Left hindlimb (tissue), 1 donor: ENCODE measurements at places on chromosomes 3 and 15.

DNA sequence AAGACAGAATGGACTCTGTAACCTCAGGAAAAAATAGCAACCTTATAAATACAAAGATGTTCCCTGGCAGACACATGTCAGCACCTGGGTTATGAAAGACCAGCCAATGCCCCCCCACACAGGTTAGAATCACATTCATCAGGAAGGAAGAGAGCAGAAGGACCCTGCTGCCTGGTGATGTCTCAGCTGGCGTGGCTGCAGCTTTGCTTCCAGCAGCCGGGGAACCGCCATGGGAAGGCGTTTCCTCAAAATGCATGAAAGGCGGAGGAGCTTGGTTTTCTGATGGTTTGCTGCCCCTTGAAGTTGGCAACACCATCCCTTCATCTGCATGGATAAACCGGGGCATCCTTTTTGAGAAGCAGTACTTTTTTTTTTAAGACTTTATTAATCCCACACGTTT lies 10.9 kb upstream of the NSMCE3 start:
- DNase-seq, result no peak

GRCh38 chr3:16168211-16168610 lies 6.3 kb upstream of the GALNT15 start:
- DNase-seq, result no peak

GRCh38 chr3:96416549-96417255 lies 397.7 kb upstream of the EPHA6 start:
- no peak for DNase-seq

DNA sequence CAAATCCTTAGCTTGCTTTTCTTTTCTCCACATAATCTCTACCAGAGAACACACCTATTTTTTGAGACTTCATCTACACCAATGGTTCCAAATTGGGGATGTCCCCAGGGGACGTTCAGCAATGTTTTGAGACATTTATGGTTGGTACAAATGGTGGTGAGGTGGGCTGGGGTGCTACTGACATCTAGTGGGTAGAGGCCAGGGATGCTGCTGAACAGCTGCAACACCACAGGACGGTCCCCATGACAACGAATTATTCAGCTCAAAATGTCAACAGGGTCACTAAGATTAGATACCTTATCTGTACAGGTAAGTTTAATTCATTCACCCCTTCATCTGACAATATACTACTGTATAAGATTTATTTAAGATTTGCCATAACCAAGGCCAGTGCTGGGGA lies 14.4 kb downstream of the GK5 start:
- DNase-seq, result no peak

DNA sequence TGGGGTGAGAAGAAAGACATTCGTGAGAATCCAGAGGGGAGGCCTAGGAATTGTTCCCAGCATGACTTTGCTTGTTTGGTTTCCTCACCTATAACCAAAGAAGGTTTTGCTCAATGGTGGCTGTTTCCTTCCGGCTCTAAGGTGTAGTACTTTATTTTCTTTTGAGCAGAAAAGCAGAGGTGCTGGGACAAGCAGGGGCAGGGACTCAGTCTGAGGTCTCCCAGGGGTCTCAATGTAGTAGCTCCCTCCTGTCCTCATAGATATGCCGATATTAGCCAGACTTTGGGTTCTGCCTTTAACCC lies 41.6 kb downstream of the ZBTB38 start:
- DNase-seq, result no peak

GRCh38 chr3:62558549-62559112 lies 185.3 kb upstream of the FEZF2 start:
- no peak for DNase-seq

GRCh38 chr15:33742800-33743199 lies 225.5 kb upstream of the CHRM5 start:
- no peak for DNase-seq

GRCh38 chr15:50783895-50784294 lies 18.4 kb upstream of the SPPL2A start:
- DNase-seq, result no peak

GRCh38 chr15:34006381-34006780 lies 32.6 kb downstream of the AVEN start:
- no peak for DNase-seq

GRCh38 chr3:149662240-149662887 lies 4.5 kb upstream of the WWTR1 start:
- DNase-seq, result no peak

- DNase-seq, result peak; percentile 41
Observed at GRCh38 chr15:100879061-100879463, 569 bp upstream of the ALDH1A3 start.

DNA sequence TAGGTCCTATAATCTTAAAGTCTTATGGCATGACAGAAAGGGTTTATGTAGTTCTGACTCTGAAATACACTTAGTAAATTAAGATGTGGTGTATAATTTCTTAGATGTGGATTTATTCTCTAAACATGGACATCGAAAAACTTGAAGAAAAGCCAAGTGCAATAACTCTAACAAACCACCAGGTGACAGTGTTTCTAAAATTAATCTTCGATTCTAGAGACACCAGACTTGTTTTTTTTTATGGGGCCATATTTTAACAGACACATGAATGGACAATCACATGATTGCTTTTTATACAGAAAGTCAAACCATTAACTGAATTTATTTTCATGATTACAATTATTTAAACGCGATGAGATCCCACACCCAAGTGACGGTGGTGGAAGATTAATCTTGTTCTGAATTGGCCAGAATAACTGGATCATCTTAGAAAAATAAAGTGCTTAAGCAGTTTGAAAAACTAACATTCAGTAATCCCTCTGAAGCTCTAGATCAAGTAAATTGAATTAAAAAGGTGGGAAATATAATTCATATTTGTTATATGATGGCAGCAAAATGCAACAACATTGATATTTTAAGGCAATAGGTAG lies 305.1 kb downstream of the LSAMP start:
- no peak for DNase-seq

DNA sequence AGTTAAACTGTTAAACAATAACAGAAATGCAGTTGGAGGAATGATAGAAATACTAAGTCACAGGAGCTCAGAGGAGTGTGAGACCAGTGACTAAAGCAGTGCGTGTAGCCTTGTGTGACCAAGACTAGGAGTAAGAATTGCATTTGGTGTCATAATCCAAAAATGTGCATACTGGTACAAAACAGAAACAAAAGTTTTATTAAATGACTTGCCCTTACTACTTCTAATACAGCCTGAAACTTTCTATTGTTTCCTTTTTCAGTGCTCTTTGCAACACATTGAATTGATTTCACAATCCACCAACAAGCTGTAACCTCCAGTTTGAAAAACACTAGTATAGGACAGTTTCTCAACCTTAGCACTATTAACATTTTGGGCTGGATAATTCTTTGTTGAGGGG lies 17.1 kb downstream of the SNX1 start:
- no peak for DNase-seq

- no peak for DNase-seq
Observed at GRCh38 chr3:138364356-138365252, 16.2 kb downstream of the MRAS start.

- no peak for DNase-seq
Observed at GRCh38 chr3:81910244-81910852, 148.9 kb upstream of the GBE1 start.

- no peak for DNase-seq
Observed at GRCh38 chr3:105801397-105801796, 67.4 kb downstream of the CBLB start.

DNA sequence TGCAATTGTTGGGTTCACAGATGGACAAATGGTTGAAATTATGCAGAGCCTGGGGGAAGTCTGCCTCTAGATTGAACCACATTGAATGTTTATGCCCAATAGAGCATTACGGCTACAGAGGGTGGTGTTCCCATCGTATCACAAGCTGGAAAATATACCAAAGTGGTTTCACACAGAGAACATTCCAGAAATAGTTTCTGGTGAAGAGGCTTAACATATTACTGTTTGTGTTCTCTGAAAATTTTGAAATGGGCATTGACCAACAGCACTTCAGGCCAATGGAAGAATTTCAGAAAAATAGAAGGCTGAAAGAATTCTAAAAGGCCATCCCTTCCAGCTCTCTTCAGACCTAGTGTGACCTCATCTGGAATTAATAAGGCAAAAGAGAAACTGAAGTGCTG lies 203.9 kb downstream of the NEK10 start:
- DNase-seq, result no peak

DNA sequence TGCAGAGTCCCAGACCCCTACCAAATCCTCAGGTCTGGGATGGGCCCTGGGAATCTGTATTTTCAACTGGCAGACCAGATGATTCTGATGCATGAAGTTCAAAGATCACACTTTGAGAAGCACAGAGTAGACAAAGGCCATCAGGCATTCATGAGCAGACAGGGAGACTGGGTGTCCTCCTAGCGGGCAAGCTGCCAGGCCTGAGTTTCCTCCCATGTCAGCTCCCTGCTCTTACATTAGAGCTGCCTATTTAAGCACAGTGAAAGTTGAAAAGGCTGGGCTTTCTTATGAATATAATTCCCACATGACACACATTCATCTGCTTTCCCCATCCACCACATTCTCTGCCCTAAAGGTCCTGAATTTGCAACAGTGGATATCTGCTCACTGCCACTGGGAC lies 14.0 kb downstream of the CAPN3 start:
- DNase-seq, result no peak

- no peak for DNase-seq
Observed at GRCh38 chr3:3707858-3708768, 91.1 kb upstream of the LRRN1 start.

DNA sequence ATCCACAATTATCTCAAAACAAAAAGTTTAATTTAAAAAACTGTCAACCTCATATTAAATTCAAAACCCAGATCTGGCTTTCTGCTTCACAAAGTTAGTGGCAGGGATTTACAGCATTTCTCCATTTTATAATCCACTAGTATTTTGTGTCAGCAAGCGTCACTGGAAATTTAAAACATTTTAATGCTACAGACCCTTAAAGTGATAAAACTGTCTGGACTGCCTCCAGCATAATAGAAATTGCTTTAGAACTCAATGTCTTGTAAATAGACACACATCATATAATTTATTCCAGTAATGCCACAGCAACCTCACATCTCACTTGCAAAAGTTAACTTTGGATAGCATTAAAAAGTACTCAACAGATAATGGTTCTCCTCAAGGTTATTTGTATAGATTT lies 116.1 kb downstream of the ULK4 start:
- DNase-seq, result no peak

- DNase-seq, result peak; percentile 42
Observed at GRCh38 chr15:99408236-99409096, 157.2 kb downstream of the LRRC28 start.

- no peak for DNase-seq
Observed at GRCh38 chr15:38335116-38335515, 82.5 kb downstream of the SPRED1 start.

DNA sequence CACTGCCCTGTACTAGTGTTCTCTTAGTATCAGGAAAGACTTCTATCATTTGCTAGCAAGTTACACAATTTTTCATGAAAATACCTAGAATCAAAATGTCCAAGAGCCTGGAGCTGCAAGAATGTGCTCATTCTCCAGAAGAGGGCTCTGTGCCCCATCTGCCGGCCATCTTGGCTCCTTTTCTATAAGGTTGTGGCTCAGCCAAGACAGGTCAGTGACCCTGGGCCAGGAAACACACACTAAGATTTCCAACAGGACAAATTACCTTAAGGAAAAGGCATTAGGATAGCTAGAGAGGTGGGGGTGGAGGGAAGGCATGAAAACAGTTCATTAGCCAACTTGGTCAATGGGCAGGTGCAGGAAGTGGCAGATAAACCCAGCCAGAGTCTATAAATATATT lies 20.7 kb downstream of the TIMP4 start:
- DNase-seq, result no peak

DNA sequence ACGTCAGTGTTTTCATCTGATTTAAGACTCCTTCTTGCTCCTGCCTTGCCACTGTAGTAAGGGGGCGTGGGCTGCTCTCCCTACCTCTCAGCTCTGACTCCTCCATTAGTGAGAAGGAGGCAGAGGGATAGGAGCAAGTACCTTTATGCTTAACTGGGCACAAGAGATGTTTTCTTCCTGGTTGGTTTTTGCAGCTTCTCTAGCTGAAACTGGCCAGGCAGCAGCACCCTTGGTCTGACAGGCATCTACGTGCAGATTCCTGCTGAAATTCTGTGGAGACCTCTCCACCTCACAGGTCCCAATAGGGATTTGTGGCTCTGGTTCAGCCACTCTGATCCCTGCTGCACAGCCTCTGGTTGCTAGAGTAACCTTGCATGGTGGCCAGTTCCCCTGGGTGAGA lies 132.5 kb downstream of the CACNA1D start:
- no peak for DNase-seq

DNA sequence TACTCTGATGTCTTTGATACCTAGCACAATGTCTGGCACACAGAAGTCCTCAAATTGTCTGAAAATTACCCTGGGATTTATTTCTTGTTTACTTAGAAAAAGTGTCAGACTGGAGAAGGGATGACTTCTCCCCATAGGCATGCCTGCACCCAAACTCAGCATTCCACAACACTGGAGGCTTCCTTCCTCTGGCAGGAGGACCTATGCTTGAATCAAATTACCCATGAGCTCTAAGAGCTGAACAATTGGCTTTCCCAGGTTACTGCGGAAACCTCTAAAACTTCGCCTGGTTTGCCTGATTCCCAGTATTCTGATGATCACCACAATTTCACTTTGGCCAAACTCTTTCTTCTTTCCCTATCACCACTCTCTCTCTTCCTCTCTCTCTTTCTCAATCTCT lies 217.4 kb downstream of the DIPK2A start:
- DNase-seq, result no peak
